Nephron progenitor cell (in vitro differentiated cells): ENCODE measurements at places on chromosomes 6 and 20.

DNA sequence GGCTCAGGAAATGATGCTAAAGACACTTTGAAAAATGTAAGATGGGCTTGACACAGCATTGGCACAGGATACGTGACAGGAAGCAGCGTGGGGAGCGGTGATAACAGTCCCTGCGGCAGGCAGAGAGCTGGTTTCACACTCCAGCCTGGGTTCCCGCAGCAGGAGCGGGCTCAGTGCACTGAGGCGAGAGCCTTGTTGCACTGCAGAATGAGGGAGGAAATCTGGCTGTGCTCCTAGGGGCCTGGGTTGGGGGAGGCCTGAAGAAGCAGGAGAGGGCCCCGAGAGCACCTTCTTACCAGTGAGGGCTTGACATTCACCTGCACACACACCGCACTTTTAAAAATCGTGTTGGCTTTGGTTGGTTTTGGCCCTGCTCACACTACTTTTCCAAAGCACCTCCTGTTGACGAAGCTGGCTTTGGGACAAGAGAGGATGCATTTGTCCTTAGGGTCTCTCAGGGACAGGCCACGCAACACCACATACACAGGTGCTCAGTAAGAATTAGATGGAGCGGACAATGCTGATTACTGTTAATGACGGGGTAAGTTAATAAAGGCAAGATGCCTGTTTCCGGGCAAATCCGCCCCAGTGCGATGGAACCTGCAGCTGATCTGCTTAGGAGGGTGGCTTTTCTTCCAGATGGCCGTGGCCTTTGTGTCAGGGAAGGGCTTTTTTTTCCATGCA is 49.4 kb upstream of the ARMC2 start:
- DNase-seq: no peak

- DNase-seq: no peak
These were observed 36.7 kb upstream of the AKIRIN2 start for GRCh38 chr6:87738744-87739143.

DNA sequence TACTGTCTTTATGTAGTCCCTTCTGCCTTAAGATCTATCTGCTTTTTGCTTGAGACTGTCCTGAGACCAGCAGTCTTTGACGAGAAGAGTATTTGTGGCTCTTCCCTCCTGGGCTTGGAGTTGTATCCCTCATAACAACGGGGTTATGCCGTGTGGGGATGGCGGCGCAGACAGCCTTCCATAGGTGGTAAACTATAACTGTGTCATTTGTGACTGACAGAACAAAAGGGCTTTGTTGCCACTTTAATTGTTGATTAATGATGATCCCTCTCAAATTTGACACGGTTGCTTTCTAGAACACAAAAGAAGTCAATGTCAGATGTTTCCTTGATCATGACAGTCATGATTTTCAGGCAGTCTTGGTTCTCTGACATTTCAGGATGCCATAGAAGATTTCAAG is 196.6 kb downstream of the JARID2 start:
- no peak for DNase-seq

- no peak for DNase-seq
These were observed 12.0 kb upstream of the ABRACL start for GRCh38 chr6:139016337-139017213.

DNA sequence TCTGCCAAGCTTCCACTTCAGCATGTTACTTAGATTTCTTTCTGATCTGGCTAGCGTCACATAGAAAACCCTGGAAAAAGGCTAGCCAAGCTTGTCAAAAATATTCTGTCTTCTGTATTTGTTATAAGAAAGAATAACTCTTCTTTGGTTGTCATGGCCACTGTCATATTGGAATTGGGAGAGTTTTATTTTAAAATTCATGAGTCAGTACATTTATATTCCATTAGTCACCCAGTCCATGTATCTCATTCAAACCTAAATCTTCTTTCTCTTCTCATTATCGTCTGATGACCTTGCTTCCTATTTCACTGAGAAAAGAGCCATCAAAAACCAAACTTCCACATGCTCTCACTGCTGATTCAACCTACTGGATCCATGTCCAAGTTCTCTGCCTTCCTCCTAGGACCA is 65.7 kb downstream of the EPM2A start:
- DNase-seq: no peak
